ENCODE measurements at places on chromosomes 12 and 14. TPM values are rescaled to one million over a fixed set of nuclear protein-coding genes. Genes with fewer than 3 reads are reported as not detected.

Gene DENR
- 25.6 TPM for total RNA-seq

Gene KRT75
- total RNA-seq: not detected

Gene RNASE8
- total RNA-seq: not detected

Gene KRT74
- total RNA-seq: not detected

Gene COQ10A
- 6.4 TPM for total RNA-seq

Gene AGAP2
- 0.14 TPM for total RNA-seq

Gene GYS2
- not detected for total RNA-seq

Gene LDHB
- total RNA-seq: 722 TPM

Gene HOXC4
- total RNA-seq: 0.09 TPM

Gene PGF
- total RNA-seq: 3.5 TPM

Gene DYRK2
- total RNA-seq: 14.8 TPM

Gene ACVRL1
- 19.8 TPM for total RNA-seq
